Ecto neural progenitor cell (in vitro differentiated cells): ENCODE measurements at places on chromosomes 7 and 10.

DNA sequence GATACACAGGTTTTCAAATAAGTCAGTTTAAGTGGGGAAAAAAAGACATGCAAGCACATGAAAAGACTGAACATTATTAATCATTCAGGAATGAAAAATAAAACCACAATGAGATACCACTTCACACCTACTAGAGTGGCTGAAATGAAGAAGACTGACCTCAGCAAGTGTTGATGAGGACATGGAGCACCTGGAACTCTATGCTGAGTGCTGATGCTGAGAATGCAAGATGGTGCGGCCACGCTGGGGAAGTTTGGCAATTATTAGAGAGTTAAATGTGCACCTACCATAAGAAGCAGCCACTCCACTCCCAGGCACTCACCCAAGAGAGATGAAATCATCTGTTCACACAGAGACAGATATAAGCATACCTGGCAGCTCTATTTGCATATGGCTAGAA lies 32.9 kb upstream of the ELFN1 start:
- DNase-seq = no peak

DNA sequence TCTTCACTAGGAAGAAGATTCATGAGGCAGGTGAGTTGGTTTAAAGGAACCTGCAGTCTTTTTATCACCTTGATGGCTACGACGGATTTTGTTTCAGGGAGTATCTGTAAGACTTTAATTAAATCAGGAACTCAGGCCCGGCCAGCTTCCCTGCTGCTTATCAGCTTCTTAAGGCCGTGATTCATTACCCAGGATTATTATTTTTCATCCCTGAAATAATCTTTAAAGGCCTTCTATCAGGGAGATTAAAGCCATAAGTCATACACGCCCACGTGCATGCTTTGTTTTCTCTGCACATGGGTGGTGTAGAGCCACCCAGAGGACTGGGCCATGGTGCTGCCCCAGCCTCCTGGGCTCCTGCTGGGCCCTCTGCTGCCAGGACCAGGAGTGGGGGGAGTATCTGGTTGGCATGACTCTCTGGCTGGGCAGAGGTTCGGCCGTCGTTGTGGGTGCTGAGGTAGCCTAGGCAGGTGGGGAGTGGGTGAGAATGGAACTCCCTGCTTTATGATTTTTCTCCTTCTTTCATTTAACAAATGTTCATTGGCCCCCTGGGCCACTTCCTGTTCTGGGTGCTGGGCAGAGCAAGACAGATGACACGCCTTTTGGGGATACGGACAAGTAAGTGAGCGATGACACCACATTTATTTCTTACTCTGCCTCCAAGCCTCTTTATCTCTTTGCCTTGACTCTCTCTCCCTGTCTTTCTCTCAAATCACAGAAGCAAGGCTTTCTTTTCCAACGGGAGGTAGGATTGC lies 39.0 kb upstream of the PCBD1 start:
- DNase-seq = no peak

- peak; percentile 35 for DNase-seq
Measured at GRCh38 chr10:129808092-129808983, 155.7 kb downstream of the EBF3 start.

- no peak for DNase-seq
Measured at GRCh38 chr7:36710186-36710791, 14.0 kb downstream of the AOAH start.

GRCh38 chr7:67505449-67505848 lies 508.8 kb downstream of the TYW1 start:
- DNase-seq = no peak

GRCh38 chr10:46544989-46545791 lies 11.3 kb downstream of the GPRIN2 start:
- DNase-seq = no peak

DNA sequence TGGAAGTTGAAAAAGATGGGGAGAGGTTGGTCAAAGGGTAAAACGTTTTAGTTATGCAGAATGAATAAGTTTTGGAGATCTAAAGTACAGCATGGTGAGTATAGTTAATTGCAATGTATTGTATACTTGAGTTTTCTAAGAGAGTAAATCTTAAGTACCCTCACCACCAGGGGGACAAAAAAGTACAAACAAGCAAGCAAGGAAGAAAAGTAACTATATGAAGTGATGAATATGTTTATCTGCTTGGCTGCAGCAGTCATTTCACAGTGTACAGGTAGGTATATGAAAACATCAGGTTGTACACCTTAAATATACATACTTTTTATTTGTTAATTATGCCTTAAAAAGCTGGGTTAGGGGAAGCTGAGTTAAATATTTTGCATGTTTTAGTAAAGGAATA lies 157.3 kb downstream of the PCLO start:
- no peak for DNase-seq

GRCh38 chr10:99788598-99789256 lies 6.3 kb downstream of the ABCC2 start:
- no peak for DNase-seq

DNA sequence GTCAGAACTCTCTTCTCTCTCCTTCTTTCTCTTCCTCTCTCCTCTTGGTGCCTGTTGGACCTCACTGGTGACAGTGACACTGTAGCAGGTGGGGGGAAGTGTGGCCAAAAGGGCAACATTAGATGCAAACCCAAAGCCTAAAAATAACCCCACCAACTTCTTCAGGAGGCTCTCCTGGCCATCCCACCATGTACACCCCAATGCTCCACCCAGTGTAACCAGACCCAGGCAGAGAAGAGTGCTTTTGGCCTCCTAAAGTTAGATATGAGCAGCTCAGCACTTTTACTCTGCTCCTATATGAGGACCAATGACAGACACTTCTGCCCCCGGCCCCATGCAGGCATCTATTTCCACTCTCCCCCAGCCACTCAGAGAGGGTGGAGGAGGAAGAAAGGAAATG lies 5.5 kb downstream of the MYOZ1 start:
- DNase-seq = no peak

GRCh38 chr7:157751406-157751805 lies 414.6 kb downstream of the DNAJB6 start:
- DNase-seq = no peak
